NCI-H1092 (cell line): ENCODE measurements at places on chromosomes 2 and 18.

GRCh38 chr18:66550366-66550765 is 53.5 kb downstream of the CDH19 start:
- DNase-seq = no peak

GRCh38 chr2:130807659-130808385 is 28.9 kb upstream of the ARHGEF4 start:
- peak; percentile 30 for DNase-seq

- no peak for DNase-seq
Observed at GRCh38 chr2:136156411-136156810, 38.5 kb upstream of the CXCR4 start.

DNA sequence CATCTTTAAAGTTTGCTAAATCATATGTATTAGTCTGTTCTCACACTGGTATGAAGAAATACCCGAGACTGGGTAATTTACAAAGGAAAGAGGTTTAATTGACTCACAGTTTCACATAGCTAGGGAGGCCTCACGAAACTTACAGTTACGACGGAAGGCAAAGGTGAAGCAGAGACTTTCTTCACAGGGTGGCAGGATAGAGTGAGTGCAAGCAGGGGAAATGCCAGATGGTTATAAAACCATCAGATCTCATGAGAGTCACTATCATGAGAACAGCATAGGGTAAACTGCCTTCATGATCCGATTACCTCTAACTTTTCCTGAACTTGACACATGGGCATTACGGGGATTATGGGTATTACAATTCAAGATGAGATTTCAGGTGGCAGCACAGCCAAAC is 1075.2 kb upstream of the NRXN1 start:
- DNase-seq = no peak

GRCh38 chr2:22110244-22110651 is 986.5 kb downstream of the TDRD15 start:
- no peak for DNase-seq

DNA sequence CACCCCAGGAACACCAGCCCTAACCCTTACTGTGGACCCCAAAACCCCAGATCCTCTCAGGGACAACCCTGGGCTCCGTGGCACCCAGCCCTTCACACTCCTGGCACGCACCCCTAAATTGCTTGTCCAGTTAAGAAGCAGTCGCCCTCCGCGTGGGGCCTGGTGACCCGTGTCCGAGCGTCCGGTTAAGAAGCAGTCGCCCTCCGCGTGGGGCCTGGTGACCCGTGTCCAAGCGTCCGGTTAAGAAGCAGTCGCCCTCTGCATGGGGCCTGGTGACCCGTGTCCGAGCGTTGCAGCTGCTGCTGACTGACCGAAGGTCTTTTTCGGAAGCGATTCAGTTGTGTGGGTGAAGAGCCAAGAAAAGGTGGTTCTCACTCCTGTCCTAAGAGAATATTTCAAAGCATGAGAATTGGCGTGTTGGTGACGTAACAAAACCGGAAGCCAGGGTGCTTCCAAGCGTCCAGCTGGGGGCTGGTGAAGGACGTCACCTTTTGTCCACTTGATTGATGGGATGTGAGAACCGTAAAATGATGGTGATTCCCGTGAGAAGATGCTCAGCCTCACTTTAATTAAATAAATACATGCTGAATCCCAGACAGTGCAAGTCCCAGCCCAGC is 70.5 kb downstream of the KCNG2 start:
- no peak for DNase-seq

- DNase-seq = no peak
Observed at GRCh38 chr2:216845426-216845825, 14.4 kb downstream of the TNP1 start.

- DNase-seq = no peak
Observed at GRCh38 chr18:697800-698199, 14.6 kb downstream of the ENOSF1 start.

DNA sequence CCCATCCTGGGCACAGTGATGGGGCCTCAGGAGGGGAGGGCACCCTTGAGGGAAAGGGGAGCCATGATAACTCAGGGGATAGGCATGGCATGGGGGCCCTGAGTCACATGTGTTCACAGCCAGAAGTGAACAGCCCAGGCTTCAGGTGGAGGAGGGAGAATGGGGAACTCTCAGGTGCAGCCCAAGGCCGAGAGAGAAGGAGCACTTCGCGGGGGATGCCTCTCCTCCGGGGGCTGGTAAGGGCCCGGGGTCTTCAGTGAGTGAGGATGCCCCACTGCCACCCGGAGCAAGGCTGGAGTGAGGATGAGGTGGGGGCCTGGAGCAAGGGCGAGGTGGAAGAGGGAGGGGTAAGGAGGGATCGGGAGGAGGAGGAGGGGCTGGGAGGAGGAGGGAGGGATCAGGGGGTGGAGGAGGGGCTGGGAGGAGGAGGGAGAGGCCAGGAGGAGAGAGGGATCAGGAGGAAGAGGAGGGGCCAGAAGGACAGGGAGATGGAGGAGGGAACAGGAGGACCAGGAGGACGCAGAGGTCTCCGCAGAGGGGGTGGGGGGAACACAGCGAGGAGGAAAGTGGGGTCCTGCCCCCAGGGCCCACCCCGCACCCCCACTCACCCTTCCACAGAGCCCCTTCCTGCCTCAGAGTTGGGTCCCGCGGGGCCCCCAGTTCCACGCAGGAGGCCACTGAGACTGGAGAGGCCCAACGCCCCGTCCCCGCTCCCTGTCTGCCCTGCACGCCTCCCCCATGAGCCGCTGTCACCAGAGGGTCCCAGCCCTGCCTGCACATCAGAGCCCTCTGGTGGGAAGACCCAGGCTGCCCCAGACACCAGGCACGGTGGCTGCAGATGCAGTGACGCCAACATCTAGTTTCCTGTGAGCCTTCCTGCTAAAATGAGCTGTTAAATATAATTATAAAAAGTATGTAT is 42.8 kb downstream of the RAMP1 start:
- no peak for DNase-seq
